ENCODE measurements at places on chromosomes 13 and 19.

GRCh38 chr13:41488124-41488523, 30.8 kb downstream of the RGCC start:
- DNase-seq: no peak

GRCh38 chr19:5782945-5783919, 1.3 kb downstream of the PRR22 start:
- DNase-seq: no peak

DNA sequence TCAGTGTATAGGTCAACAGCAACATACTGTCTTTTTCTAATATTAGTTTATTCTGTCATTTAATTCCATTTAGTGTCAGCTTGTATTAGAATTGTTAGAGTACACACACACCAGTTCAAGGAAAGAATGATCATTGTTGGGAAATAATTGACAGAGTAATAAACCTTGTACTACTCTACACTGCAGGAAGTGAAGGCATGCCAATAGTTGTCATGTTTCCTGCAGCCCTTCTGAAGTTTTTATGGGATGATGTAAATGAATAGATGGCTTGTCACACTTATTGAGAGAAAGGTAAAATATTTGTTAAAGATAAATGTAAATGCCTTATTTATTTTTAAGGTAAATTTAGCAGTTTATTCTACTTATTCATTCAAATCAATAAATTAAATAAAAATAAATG, 306.9 kb upstream of the KLHL1 start:
- DNase-seq: no peak

GRCh38 chr13:68026077-68026476, 795.9 kb upstream of the PCDH9 start:
- DNase-seq: no peak

GRCh38 chr19:3604987-3605343, 1.7 kb downstream of the TBXA2R start:
- no peak for DNase-seq

DNA sequence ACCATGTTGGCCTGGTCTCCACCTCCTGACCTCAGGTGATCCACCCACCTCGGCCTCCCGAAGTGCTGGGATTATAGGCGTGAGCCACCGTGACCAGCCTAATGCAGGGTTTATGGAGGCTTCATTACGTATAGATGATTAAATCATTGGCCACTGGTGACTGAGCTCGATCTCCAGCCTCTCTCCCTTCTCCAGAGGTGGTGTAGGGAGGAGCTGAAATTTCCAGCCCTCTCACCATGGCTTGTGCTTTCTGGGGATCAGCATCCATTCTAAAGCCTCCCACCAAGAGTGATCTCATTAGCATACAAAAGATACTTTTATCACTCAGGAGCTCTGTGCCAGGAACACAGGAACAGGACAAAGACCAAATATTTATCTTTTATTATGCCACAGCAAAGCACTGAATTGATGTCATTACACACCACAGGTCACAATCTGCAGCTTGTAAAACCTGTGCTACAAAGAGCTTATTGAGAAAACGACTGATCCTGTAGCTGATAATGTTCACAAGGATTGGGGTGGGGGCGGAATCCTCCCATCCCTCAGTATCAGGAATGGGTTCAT, 32.4 kb downstream of the RHPN2 start:
- no peak for DNase-seq
